Purkinje cell (primary cell): ENCODE measurements at places on chromosomes 7 and 10. TPM values are rescaled to one million over a fixed set of nuclear protein-coding genes. Genes with fewer than 3 reads are reported as not detected.

The GRM3 gene
- polyA plus RNA-seq = 21.0 and 25.7 TPM in 2 replicates

The GNAI1 gene
- polyA plus RNA-seq = 250 and 276 TPM in 2 replicates

The LRRC4 gene
- 1.2 and 3.0 TPM in 2 replicates for polyA plus RNA-seq

The ENTPD1 gene
- polyA plus RNA-seq = 3.6 and 4.6 TPM in 2 replicates

The PNLIPRP2 gene
- polyA plus RNA-seq = not detected in 2 replicates

The GIMAP4 gene
- 0.19 TPM in 1 of 2 replicates, not detected in the other for polyA plus RNA-seq

The ADAM22 gene
- 27.2 and 31.7 TPM in 2 replicates for polyA plus RNA-seq

The CCL24 gene
- not detected in 2 replicates for polyA plus RNA-seq

The LBX1 gene
- not detected in 2 replicates for polyA plus RNA-seq

The KIAA1217 gene
- polyA plus RNA-seq = 66.9 and 73.0 TPM in 2 replicates

The PNLIP gene
- not detected in 2 replicates for polyA plus RNA-seq

The MYL10 gene
- polyA plus RNA-seq = not detected in 2 replicates

The HOXA7 gene
- not detected in 2 replicates for polyA plus RNA-seq

The CDK14 gene
- polyA plus RNA-seq = 98.2 and 105 TPM in 2 replicates

The TMEM176B gene
- 2.5 TPM in 1 of 2 replicates, not detected in the other for polyA plus RNA-seq

The ZNF503 gene
- polyA plus RNA-seq = 0.56 and 2.2 TPM in 2 replicates

The ANXA8 gene
- not detected in 2 replicates for polyA plus RNA-seq

The BMPER gene
- 2.8 and 10.9 TPM in 2 replicates for polyA plus RNA-seq

The NOS3 gene
- polyA plus RNA-seq = not detected in 2 replicates

The HDAC9 gene
- 10.6 and 15.6 TPM in 2 replicates for polyA plus RNA-seq

The ADAMTS14 gene
- not detected in 2 replicates for polyA plus RNA-seq

The TMEM130 gene
- 37.0 and 74.7 TPM in 2 replicates for polyA plus RNA-seq

The ADO gene
- 21.7 and 27.0 TPM in 2 replicates for polyA plus RNA-seq

The PIP gene
- polyA plus RNA-seq = not detected in 2 replicates

The CUL2 gene
- polyA plus RNA-seq = 43.1 and 54.3 TPM in 2 replicates

The ABLIM1 gene
- polyA plus RNA-seq = 153 and 162 TPM in 2 replicates

The FAM13C gene
- 18.4 and 28.4 TPM in 2 replicates for polyA plus RNA-seq

The ADCY1 gene
- 16.0 and 17.6 TPM in 2 replicates for polyA plus RNA-seq

The ANK3 gene
- polyA plus RNA-seq = 53.4 and 91.5 TPM in 2 replicates

The OR9A2 gene
- not detected in 2 replicates for polyA plus RNA-seq

The FAM131B gene
- 0.35 and 3.6 TPM in 2 replicates for polyA plus RNA-seq

The PGAM1 gene
- polyA plus RNA-seq = 308 and 376 TPM in 2 replicates

The GPR26 gene
- 0.06 and 0.67 TPM in 2 replicates for polyA plus RNA-seq

The KIAA1549 gene
- 1.0 TPM in 1 of 2 replicates, not detected in the other for polyA plus RNA-seq

The HOGA1 gene
- 1.9 and 2.7 TPM in 2 replicates for polyA plus RNA-seq
